Naive thymus-derived CD4-positive, alpha-beta T cell (primary cell): ENCODE measurements at places on chromosomes 3 and 15. TPM values are rescaled to one million over a fixed set of nuclear protein-coding genes. Genes with fewer than 3 reads are reported as not detected.

Gene RAB7A
- 243 and 249 TPM in 2 replicates for total RNA-seq

Gene P2RY14
- 0.19 TPM for total RNA-seq

Gene ARL14
- not detected for total RNA-seq

Gene ARHGEF26
- 0.18 TPM in 1 of 2 replicates, not detected in the other for total RNA-seq

Gene C3orf85
- not detected in 2 replicates for total RNA-seq

Gene CCR2
- 0.41 TPM for total RNA-seq

Gene TMEM266
- total RNA-seq = not detected

Gene ALDH1L1
- total RNA-seq = not detected

Gene CXCR6
- 1.2 TPM for total RNA-seq
